ENCODE measurements at places on chromosomes 5 and 9. TPM values are rescaled to one million over a fixed set of nuclear protein-coding genes. Genes with fewer than 3 reads are reported as not detected.
A peak's percentile ranks its signal among the peaks of the same experiment; 100 is the strongest.

The LIFR gene
- 69.2 TPM for polyA plus RNA-seq

The KCNMB1 gene
- polyA plus RNA-seq, result 0.18 TPM

GRCh38 chr5:11182441-11183080 is 421.5 kb upstream of the DAP start:
- peak; percentile 60 for DNase-seq

DNA sequence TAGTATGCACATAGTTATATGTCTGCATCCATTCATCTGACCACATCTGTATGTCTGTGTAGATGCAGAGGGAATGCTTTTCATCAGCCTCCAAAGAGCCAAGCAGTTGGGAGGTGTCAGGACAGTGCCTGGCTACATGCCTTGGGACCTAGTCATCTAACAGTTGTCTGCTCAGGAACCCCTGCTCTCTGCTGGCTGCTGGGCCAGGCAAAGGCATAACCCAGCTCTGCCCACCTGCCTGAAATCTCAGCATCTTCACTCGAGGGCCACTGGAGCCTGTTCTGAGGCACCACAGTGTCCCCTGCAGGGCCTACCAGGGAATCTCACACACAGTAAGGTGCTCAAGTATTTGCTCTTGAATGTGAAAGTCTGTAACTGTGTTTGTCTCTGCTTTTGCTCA is 3.7 kb downstream of the C9orf50 start:
- DNase-seq, result peak; percentile 58

GRCh38 chr5:35660451-35660850 is 42.8 kb downstream of the SPEF2 start:
- no peak for DNase-seq

DNA sequence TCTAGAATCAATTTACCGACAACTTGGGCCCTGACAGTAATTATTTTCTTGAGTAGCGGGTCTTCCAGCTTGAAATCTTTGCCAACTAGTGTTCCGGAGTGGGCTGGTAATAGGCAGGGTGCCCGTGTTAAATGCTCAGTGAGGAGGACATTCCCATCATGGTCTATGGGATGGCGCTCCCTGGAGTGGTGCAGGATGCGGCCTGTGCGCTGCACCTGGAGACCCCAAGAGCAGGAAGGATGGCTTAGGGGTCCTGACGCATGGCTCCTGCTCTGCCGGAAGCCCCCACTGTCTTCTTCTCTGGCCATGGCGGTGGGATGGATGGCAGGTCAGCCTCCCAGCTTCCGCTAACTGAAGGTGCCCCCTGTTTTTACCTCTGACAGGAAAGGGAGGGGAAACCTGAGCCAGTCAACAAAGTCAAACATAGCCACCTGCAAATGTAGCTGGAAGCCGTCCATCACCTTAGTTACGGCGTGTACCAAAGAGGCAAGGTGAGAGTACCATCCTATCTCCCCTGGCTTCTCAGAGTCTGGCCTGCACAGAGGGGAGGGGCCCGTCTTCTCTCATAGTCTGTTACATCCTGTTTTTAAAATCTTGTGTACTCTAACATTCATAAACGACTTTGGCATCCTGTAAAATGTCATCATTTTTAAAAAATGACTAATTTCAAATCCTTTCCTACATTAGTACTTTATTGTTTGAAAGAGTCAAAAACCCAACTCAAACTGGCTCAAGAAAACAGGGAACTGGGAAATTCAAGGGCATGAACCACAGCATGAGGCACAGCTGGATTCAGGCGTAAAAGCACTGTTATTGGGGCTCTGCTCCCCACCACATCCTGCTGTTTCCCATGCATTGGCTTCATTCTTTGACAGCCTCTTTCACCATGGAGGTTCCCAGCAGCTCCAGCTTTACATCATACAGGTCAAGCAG is 28.5 kb upstream of the UNC5A start:
- no peak for DNase-seq

Data from hepatocyte (in vitro differentiated cells).